ENCODE measurements at places on chromosomes 3 and 15. TPM values are rescaled to one million over a fixed set of nuclear protein-coding genes. Genes with fewer than 3 reads are reported as not detected.

DNA sequence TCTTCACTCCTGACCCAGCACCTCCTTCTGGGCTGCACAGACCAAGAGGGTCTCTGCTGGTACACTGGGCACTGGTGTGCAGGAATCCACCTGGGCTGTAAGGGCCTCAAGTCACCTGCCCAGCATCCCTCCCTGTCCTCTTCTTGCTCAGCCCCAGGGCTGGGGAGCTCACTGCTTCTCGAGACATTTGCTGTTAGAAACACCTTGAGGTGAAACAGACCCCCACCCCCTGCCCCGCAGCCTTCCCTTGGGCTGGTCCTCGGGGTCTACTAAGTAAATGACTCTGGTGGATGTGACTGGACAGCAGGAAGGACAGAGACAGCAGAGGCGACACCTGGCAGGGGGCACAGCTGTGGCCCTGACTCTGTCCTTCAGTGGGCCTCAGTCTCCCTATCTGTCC lies 29.1 kb downstream of the LOXL1 start:
- DNase-seq = no peak

GRCh38 chr15:93088981-93089726 lies at the start of gene RGMA:
TSS of gene RGMA (minus strand) at chr15:93089211. CDS start at chr15:93088932, 279 bp downstream.
- DNase-seq = no peak

The LARP6 gene
- polyA plus RNA-seq = 12.9 TPM

The SLC2A2 gene
- polyA plus RNA-seq = 20.9 TPM

DNA sequence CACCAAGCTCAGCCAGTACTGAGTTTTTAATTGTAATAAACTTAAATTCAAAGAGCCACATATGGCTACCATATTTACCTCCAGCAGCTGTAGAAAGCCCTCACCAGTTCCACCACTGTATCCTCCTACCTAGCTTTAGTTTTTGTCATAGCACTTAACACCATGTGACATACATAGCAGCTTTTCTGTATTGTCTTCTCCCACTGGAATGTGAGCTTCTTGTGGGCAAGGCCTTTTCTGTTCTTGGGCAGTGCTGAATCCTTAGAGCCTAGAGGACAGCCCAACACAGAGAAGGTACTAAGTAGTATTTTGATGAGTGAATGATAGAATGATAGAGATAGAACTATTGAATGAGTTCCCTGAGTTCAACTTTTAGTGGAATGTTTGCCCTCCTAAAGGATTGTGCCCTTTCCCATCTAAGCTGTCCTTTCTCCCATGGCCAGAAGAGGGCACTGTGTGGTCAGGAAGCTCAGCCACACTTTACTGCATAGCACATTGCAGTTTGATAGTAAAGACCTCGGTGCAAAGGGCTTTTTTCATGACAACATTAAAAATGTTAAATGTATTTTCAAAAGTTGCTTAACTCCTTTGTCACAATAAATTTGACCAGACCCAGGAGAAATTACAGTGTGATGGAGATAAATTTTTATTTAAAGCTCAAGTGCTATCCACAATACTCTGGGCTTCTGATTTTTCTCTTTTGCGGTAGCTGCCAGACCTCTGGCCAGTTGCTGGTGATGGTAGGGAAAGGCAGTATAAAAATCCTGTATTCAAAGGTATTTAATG lies 115.8 kb downstream of the GHSR start:
- DNase-seq = peak; percentile 54

GRCh38 chr3:58585005-58585786 lies 8.0 kb upstream of the FAM107A start:
- peak; percentile 76 for DNase-seq
